ENCODE measurements at places on chromosomes 4 and X.

DNA sequence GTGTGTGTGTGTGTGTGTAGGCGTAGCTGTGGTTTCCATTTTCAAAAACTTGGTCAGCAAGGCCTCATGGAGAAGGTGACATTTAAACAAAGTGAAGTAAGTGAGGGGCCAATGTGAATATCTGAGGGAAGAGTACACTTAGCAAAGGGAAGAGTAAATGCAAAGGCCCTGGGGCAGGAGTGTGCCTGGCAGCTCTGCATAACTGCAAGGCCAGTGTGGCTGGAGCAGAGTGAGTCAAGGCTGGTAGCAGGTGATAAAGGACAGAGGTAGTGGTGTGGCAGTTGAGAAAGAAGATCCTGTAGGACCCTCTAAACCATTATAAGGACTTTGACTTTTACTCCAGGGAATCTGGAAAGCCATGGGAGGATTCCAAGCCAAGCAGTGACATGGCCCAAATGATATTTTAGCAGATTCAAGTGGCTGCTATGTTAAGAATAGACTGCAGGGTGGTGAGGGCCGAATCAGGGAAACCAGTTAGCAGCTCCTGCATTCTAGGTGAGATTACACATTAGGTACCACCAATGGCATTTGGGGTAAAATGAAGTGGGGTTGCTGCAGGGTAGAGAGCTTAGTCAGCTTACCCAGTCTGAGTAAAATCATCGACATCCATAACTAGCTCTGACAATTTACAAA, 5.9 kb upstream of the TBC1D1 start:
- no peak for DNase-seq

DNA sequence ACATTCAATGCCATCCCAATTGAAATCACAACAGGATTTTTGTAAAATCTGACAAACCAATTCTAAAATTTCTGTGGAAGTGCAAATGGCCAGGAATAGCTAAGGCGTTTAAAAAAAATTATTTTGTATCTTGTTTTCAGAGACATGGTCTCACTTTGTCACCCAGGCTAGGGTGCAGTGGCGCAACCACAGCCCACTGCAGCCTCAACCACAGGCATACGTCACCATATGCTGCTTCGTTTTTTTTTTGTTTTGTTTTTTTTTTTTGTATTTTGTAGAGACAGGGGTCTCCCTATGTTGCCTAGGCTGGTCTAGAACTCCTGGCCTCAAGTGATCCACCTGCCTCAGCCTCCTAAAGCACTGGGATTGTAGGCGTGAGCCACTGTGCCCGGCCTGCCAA, 24.5 kb downstream of the ZNF41 start:
- no peak for DNase-seq

- no peak for DNase-seq
These were observed 232.0 kb downstream of the CXXC4 start for GRCh38 chr4:104262678-104263077.

GRCh38 chrX:21658152-21658737, at the start of gene KLHL34:
Gene KLHL34 (minus strand): TSS chrX:21658330. CDS start chrX:21657788, 542 bp downstream.
- DNase-seq, result no peak

- DNase-seq, result no peak
These were observed 478.0 kb downstream of the KCNIP4 start for GRCh38 chr4:21470535-21470934.

DNA sequence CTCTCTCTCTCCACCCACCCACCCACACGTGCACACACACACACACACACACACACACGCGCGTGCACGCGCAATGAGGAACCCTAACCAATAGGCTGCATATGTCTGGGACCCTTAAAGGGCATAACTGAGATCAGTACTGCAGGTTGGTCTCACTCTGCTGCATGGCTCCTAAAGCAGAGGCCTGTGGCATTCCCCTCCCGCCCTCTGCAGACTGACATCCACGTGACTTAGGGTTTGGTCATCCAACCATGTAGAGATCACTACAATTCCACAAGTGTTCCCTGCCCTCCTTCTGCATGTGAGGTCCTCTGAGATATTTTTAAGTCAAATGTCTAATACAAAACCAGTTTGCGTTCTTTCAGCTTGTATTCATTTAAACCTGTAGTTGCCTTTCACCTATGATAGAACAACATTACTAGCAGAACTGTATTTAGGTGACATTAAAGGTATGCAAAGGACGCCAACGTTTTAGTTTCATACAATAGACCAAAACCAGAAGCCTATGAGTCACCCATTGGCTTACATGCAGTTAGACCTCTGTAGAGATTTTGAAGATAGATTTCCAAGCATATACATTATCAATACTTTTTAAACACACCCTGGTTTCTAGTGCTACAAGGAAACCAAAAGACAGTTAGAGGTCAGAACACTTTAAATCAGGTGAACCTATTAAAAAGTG, 10.1 kb downstream of the XAGE5 start:
- DNase-seq, result no peak

DNA sequence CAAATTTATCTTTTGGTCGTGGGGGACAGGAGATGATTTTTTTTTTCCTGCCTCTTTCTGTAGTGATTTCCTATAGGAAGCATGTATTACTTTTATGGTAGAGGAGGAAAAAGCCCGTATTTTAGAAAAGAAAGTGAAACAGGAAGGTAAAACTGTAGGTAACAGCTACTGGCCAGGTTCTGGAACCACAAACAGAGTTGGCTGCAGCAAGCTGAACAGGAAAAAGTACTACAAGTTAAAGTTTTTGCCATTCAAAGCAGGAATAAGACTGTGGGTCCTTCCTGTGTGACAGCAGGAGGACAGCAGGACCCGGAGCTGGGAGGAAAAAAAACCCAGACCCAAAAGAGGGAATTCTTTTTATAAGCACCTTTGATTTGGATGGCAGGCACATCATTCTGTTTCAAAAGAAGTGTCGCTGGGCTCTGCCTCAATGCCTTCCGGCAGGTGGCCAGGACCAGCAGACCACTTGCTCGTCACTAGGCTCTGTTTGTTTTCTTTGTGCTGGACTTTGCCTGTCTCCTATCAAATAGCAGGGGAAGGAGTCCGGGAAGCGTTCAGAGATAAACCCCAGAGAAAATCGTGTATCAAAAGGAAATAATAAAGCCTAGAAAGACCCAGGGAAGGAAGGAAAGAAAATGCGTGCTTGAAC, 277.9 kb downstream of the ADGRA3 start:
- DNase-seq, result no peak

DNA sequence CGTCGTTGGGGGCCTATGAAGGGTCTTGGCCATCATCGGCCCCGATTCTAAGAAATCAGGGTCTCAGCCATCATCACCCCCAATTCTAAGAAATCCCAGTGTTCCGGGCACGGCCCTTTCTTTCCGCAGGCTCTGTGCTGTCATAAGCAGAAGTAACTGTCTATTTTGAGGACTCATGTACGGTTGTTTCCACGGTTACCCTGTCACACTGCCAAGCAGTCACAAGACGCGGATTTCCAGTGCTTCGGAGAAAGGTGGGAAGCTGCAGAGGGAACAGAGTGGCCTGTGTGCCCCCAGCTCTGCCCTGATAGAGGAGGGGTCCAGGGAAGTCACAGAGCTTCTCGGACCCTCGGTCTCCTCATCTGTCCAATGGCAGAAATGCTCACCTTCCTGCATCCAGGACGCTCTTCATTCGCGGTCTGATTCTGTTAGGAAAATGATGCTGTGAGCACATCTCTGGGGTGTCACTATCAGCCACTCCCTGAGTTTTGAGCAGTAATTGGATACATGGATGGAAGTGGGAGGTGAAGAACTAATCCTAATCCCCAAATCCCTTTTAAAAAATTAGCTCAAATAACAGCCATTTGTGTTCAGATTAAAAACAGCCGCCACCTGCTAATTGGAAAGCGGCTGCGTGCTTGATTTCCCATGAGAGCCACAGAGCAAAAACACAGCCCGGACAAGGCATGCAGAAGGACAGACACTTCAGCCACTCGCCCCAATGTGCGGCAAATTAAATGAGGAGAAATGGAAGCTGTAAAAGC, 73.1 kb downstream of the WFS1 start:
- no peak for DNase-seq

GRCh38 chr4:66443008-66443407, 772.7 kb upstream of the EPHA5 start:
- no peak for DNase-seq

GRCh38 chr4:108172753-108173598, 4.2 kb upstream of the LEF1 start:
- peak; percentile 55 for DNase-seq

- no peak for DNase-seq
These were observed 392.2 kb downstream of the PPP1R2C start for GRCh38 chrX:42385730-42386129.

- DNase-seq, result no peak
These were observed 16.3 kb downstream of the PROM1 start for GRCh38 chr4:16067515-16067914.

- DNase-seq, result no peak
These were observed 39.9 kb downstream of the EGF start for GRCh38 chr4:109952612-109953011.

DNA sequence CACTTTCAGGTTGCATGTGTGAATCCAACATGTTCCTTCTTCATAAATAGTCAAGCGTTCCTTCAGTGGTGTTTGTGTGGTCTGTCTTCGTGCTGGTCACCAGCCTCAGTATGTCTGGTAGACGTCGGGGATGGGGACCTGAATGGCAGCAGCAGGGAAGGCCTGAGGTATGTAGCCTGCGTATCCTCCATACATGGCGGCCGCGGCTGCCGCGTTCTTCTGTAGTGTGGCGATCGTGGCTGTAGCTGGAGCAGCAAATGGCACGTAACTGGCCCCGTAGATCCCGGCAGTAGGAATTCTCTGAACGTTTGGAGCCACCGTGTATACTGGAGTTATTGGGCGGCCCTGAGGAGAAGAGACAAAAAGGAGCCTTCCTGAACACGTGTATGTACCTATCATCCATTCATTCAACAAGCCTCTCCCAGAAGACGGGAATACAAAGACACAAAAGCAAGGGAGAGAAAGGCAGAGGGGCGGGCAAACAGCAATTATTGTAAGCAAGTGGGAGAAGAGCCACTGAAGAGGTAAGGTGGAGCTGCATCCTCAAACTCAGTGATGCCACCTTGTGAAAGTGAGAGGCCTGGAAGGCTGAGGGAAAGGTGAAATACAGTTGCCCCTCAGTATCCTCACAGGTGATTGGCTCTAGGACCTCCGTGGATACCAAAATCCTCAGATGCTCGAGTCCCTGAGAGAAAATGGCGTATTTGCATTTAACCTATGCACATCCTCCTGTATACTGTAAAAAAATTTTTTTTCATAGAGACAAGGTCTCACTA, 90.9 kb downstream of the CHRNA9 start:
- no peak for DNase-seq

DNA sequence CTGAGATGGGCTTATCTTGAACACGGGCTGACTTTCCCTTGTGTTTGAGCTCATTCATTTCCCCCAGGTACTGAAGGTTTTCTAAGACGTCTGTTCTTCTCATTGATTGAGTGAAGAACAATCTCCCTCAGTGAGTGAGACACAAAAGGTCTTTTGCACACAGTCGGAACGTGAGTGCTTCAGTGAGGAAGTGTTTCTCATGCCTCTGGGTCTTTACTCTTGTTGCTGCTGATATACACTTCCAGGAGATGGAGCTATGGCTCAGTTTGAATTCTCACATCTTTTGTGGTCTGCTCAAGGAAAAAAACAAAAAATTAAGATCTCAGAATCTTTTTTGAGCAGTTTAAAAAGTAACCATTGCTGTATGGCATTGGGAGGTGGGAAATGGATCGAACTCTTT, 981.9 kb upstream of the TENM3 start:
- DNase-seq, result no peak

- DNase-seq, result no peak
These were observed at the start of gene STOX2 for GRCh38 chr4:183905081-183905592. Gene STOX2 (plus strand): TSS chr4:183905307. CDS start chr4:183906791, 1,484 bp downstream.

DNA sequence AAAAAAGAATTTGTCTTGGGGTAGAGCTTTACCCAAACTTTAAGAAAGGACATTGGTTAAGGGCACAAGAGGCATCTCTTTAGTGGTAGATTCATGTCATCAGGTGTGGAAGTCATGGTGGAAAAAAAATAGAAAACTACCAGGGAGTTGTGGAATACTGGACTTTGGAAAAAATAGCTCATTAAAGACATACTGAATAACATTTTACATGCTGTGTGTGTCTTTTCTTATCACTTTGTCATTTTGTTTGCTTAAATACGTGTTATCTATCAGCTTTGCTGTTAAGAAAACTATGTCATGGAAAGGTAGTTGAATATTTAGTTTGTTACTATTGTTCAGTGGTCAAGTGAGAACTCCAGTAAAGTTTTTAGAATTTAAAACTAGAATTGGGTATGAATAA, 147.0 kb downstream of the CCSER1 start:
- DNase-seq, result no peak

DNA sequence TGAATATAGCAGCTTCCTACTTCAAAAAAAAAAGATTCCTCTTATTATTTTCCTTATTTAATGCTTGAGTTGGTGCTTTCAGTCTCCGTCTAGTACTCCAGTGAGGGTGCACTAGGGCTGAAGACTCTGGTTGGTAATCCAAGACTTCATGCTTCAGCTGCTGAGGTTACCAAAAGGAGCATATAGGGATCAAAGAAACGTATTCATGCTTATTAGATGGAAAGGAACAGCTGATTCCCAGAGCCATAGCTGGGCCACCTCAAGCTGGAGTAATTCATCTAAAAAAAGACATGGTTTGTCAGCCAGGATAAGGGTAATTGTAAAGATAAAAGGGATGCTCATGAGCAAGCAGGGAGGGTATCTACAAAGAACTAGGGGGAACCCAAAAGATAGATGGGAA, 131.7 kb upstream of the FAM47B start:
- DNase-seq, result no peak

DNA sequence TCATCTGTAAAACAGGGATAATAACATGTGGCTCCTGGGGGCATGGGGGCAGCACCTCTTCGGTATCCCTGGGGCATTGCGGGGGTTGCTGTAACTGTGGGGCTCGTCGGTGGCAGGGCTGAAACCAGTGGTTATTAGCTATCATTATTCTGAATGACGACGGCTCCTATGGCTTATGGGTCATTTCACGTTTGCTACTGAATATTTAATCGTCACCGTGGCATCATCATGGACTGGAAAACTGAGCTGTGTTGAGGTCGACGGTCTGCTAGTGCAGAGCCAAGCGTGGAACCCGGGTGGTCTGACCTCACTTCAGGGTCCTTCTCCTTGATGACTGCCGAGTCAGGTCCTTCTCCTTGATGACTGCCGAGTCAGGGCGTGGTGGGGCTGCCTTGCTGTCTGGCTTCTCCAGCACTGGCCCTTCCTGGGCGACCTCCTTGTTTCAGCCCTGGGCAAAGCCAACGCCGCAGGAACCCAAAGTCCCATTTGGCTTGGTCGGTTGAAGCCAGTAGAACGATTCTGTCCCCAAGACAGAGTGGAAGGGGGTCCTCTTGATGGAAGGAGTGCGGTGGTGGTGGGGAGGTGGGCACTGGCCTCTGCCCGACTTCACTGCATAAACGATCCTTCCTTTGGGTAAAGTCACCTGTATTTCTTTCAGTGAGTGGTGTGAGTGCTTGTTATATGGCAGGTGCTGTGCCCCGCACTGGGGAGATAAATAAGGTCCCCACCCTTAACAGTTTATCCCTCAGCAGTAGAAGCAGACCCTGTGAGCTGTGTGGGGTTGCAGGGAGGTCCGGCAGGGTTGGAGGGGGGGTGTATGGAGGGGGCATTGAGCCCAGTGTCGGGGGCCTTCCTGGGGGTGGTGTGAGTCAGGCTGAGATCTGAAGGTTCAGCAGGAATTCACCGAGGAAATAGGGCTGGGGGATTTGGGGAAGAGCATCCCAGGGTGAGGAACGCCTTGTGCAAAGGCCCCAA, 40.8 kb downstream of the PSAPL1 start:
- no peak for DNase-seq

GRCh38 chrX:33298622-33299021, 87.3 kb upstream of the DMD start:
- no peak for DNase-seq

- no peak for DNase-seq
These were observed 6.1 kb downstream of the L1CAM start for GRCh38 chrX:153879741-153880439.

GRCh38 chr4:23782778-23783437, 106.9 kb downstream of the PPARGC1A start:
- DNase-seq, result no peak

Measured in effector memory CD4-positive, alpha-beta T cell (primary cell).